ENCODE measurements at places on chromosomes 12 and 14. TPM values are rescaled to one million over a fixed set of nuclear protein-coding genes. Genes with fewer than 3 reads are reported as not detected.

Gene OASL
- 3.7 TPM for total RNA-seq

Gene DLK1
- not detected for total RNA-seq

DNA sequence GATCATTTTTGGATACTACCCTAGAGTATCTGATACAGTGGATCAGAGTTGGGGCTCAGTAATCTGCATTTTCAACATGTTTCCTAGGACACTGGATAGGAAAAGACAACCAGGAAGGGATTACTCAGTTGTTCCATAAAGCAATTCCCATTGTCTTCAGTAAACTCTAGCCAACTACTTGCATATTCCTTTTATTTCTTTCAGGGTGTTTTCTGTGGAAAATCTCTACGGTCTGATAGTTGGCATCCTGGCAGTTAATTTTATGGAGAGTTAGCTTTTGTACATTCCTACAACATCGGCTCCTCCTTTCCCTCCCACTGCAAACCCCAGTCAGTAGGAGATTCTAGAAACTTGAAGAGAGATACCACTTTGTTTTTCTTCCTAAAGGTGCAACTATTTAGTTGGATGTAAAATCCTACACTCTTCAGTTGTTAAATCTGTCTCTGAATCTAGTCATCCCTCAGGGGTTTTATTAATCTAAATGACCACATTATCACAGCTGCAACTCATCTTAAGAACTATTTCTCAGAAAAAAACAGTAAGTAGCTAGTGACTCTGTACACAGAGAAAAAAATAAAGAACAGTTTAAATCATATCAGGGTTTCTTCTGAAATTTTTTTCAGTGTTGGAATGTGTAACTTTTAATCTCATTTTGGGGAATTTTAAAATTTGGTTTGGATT is 103.9 kb downstream of the PDE3A start:
- H3K27me3 ChIP-seq, result no peaks in the 10 kb centered on the region
- DNase-seq, result no peak
- H3K36me3 ChIP-seq, result no peaks in the 10 kb centered on the region
- no peak overlapping the region for H3K4me3 ChIP-seq

GRCh38 chr12:107906707-107907106 is 132.2 kb downstream of the ASCL4 start:
- no peaks in the 10 kb centered on the region for H3K36me3 ChIP-seq
- H3K27me3 ChIP-seq, result peaks cover 70% of the 10 kb centered on the region
- H3K4me1 ChIP-seq, result peaks cover 8% of the 10 kb centered on the region
- H3K27ac ChIP-seq, result no peak overlapping the region
- no peak for DNase-seq
